ENCODE measurements at places on chromosomes 5 and 9.

- no peak for DNase-seq
These were observed 141.4 kb downstream of the TMEM38B start for GRCh38 chr9:105835721-105836120.

GRCh38 chr5:80193401-80193800 is 62.4 kb downstream of the SERINC5 start:
- no peak for DNase-seq

DNA sequence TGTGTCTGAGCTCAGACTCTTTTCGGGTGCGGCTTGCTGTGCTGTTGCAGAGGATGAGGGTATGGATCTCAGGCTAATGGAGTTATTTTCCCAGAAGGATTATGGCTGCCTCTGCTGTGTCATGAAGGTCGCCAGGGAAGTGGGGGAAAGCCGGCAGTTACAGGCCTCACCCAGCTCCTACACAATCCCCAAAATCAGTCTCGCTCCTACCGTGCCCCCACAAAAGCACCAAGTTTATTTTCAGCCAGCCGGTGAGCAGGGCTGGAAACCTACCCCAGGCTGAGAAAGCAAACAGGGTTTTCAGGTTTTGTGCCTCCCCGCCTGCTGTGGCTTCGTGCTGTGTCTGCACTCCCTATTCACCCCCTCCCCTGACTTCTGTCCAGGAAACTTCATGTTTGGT is 113.3 kb downstream of the SLC24A2 start:
- DNase-seq: no peak

DNA sequence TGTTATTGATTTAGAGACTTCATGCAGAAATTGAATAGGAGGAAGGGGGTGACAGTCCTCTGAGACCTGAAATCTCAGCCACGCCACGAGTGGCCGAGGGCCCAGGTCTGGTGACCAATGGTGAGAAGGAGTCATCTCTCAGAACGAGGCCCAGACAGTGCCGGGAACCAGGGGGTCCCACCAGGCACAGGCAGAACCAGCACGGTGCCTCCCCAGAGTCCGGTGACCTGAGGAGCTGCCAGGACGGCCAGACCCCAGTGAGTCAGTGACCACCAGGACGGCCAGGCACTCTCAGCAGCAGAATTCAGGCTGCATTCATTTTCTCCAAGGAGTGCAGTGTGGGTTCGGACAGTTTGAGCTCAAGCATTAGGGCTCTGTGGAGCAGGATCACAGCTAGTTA is 43.8 kb upstream of the NKD2 start:
- no peak for DNase-seq

GRCh38 chr9:128091144-128091543 is 23.1 kb downstream of the SLC25A25 start:
- no peak for DNase-seq

DNA sequence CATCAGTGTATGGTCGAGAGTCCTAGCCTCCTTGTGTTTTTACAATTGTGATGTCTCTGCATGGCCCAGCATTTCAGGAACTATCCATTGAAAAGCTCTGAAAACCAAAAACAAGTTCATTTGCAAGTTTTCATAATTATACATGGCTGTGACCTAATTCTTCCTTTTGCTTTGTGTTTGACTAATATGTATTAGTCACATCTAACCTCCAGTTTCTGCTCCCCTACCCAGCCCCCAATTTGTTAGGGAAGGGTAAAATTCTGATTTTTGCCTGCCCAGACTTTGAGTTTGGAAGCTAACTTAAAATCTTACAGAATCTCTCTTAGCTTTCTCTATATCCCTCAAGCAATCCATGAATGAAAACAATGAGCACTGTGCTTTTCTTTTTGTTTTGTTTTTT is 128.2 kb upstream of the SEMA6A start:
- DNase-seq: no peak
